Fibroblast of the aortic adventitia (primary cell): ENCODE measurements at places on chromosomes 1 and 21.

GRCh38 chr1:81880781-81881180, 80.0 kb downstream of the ADGRL2 start:
- DNase-seq, result no peak

GRCh38 chr1:78333502-78333901, 157.3 kb upstream of the PTGFR start:
- DNase-seq, result peak; percentile 78

- no peak for DNase-seq
These were observed 265.7 kb downstream of the PTBP2 start for GRCh38 chr1:96987186-96987703.

DNA sequence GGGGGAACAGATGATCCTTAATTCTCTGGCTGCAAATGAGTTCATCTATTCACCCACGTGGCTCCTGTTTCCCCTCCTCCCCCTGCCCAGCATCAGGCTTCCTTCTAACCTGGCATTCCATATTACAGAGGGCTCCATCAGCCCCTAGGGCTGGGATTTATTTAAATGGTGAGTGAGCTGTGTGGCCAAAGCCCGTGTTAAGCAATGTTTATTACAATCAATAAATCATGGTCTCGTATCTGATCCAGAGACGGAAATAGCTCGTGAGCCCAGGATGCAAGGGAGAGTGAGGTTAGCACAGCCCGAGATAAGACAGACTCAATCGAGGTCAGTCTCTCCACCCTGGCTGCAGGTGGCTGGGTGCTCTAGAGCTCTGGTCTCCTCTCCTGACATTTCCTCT, 43.1 kb upstream of the IGSF21 start:
- DNase-seq, result no peak

DNA sequence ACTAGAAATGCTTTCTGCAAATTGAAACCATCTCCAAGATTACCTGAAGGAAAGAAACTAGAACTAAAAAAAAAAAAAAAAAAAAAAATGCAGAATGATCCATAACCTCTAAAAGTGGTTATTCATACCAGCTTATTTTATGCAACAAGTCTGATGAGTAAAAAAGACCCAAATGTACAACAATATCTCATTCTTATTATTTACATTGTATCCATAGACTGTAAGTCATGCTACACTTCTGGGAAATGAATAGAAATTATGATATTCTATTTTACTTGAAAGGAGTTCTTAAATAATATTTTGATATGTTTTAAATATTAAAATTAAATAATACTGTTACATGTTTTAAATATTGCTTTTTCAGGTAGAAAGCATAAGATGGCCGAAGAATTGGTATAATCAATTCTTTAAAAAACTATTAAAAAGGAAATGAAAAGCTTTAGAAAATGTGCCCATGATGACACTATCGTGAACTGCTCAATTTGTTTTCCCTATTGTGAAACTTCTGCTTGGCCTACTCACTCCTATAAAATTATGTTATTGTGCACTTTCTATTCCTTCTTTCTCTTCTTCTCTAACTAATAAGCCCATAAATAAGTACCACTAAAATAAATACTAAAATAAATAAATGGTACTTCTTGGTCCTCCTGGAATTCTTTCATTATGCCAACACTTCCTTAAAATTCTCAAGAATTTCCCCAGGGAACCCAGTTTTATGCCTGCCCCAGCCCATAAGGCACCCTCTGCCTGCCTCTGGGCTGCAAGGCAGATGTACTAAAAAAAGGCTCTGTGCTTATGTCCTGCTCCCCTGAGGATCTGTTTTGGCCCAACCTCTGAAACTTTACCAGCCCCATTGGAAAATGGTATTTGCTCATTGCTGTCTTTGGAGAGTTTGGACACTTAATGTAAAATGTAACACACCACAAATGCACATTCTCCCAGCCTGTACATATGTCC, 18.1 kb downstream of the SAMSN1 start:
- DNase-seq, result no peak

- DNase-seq, result no peak
These were observed 88.9 kb downstream of the PROX1 start for GRCh38 chr1:214076708-214077065.
